ENCODE measurements at places on chromosomes 7 and 10.

DNA sequence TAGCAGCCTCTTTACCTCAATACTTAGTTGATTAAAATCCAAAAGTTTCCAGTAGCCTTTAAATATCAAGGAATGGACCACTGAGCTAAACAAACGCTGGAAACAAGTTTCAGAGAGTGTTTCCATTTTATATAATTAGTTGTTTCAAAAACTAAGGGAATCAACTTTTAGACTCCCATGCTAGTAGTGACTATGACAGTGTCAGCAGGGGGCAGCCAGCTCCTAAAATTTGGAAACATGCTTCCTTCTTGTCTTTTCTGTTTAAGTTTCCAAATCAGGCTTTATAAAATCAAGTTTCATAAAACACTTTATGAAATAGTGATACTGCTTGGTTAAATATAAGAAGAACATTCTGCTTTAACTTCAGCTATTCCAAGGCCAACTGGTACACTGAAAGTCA is 138.2 kb upstream of the TMEM229A start:
- no peak for DNase-seq

DNA sequence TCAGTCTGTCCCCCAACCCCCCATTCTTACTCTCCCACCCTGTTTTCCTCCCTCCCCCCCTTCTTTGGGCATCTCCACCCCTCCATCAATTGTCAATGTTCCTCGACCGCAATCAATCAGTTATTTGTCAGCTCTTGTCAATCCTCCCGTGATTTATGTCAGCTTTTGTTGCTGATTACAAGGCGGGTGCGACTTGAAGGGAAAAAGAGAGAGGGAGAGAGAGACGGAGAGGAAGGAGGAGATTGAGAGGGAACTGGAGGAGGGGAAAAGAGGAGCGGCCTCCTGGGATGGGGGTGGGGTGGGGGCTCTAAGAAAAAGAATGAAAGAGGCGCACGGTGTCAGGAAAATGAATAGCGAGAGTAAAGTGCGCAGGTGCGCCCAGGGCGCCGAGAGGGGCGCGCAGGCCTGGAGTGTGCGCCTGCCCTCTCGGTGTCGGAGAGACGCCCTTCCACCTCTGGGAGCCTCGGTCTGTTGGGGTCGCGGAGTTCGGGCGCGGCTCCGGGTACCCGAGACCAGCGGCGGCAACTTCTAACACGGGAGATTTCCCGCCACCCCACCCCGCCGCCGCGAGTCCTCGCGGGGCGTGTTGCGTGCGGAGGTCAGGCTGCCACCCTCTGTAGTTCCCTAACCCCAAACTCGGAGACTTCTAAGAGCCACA is 1.1 kb upstream of the ZNF503 start:
- no peak for DNase-seq

DNA sequence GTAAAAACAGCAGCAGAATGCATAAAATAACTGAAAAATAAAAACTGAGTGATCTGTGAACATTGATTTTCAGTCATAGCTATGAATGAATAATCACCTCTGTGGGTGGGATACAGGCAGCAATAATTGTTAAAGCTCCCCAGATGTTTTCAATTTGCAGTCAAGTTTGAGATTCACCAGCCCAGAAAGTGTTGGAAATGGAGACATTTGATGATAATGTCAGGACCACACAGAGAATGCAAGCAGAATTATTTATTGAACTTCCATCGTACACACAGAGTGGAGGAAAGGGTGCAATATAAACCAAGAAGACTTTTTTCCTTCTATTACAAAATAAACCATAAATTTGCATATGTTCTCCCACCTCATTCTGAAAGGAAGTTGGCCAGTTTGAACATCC is 601.7 kb downstream of the ANKRD7 start:
- no peak for DNase-seq

GRCh38 chr7:102152672-102153598 is 133.7 kb upstream of the SH2B2 start:
- DNase-seq = no peak

DNA sequence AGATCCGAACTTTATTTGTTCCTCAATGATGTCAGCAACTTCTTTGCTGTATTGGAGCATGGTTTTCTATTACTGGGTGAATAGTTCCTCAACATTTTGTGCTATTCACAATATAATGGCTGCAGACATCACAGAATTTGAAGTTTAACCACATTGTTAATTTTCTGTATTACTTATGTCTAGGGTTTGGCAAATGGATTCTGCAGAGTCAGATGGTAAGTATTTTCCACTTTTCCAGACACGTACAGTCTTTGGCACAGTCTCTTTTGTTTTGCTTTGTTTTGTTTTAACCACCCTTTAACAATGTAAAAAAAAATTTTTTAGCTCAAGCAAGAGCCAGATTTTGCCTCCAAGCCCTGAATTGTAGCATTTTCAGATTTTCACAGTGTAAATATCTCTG is 36.8 kb upstream of the FOXK1 start:
- DNase-seq = no peak

- no peak for DNase-seq
Measured at GRCh38 chr10:59907537-59907917, 1.2 kb upstream of the CCDC6 start.

DNA sequence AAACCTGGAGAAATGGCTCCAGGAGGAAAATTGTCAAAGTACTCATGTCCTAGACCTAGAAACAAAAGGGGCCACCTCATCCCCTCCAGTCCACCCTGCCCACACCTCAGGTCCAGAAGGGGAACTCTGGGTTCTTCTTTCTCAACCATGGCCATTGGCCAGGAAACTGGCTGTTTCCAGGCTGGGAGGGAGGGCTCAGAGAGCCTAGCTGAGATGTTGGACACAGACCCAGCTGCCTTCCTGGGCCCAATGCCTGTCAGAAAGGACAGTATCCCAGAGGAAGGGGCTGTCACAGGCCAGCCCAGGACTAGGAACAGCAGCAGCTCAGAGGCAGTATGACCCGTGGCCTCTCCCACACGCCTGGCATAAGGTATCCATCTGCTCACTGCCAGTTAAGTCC is 9.6 kb downstream of the GRID1 start:
- no peak for DNase-seq

DNA sequence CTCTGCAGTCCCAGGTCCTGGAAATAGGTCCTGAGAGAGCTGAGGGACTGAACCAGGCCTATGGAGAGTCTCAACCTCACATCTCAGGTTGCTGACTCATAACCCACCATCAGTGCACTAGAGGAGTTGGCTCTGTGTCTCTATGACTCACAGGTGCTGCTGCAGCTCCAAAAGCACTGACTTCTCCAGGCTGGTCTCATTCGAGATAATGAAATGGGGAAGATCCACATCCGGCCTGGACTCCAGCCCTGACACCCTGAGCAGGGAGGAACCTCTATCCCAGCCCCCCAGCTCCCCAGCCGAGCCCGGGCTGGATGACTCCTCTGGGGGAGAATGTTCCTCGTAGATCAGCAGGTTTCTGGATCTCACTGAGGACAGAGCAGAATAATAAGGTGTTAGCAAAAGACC is 35.5 kb upstream of the DGKI start:
- DNase-seq = no peak

DNA sequence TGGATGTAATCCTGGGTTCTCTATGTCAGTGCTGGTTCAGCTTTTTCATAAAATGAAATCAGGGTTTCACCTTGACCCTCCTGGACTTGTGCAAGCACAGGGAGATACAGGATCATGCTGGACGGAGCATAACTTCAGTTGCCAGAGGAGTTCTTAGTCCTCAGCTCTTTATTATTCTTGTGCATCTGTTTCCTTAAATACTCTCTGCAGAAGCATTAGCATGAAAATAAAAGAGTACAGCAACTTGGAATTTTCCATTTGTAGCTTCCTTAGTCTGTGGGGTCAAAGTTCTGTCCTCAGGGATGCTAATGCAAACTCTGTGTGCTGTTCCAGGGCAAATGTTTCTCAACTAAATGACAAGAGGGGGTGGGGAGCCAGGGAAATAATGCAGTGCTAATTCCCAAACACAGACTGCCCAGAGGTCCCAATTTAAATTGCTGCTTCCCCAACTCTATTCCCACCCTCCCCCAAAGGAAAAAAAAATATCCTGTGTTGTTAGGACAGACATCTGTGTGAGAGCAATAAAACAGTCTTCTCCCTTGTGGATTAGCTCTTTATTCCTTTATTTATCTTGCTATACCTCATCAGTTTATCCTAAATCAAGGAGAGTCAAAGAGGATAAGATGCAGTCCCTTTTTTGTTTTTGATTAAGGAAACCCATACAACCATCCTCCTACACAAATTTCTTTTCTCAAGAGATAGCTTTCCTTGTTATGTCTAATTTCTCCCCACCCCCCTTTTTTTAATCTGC is 905.0 kb downstream of the LRMDA start:
- DNase-seq = no peak

DNA sequence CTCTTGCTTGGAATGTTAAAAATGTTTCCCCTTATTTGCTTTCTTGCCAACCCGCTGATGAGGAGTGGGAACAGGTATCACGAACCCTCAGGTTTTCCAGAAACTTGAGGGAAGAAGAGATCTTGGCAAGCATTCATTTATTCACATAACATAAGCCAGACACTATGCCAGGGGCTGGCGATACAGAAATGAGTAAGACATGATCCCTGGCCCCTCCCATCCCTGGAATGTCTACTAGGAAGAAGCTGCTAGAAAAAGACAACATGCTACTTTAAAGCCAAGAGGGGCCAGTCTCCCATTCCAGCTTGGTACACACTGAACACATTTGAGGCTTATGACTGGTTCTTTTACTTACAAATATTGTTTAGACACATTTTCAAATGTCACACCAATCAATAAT is 26.4 kb downstream of the SLC35B4 start:
- DNase-seq = no peak

- no peak for DNase-seq
Measured at GRCh38 chr10:24000271-24000813, 208.6 kb upstream of the KIAA1217 start.

DNA sequence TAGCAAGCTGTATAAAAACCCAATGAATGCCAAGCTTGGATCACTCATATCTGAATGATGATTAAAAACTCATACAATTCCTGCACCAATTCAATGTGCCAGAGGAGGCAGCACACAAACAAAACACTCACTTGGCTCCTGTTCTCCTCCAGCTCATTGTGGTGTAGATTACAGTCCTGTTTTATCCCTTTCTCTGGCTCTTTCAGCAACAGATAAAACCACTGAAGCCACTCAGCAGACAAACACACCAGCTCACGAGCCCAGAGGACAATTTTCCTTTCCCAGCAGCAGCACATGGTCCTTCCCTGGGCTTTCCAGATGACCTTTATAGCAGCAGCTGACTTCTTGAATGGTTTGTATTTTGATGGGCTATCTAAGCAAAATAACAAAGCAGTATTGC is 107.3 kb upstream of the STARD3NL start:
- no peak for DNase-seq

DNA sequence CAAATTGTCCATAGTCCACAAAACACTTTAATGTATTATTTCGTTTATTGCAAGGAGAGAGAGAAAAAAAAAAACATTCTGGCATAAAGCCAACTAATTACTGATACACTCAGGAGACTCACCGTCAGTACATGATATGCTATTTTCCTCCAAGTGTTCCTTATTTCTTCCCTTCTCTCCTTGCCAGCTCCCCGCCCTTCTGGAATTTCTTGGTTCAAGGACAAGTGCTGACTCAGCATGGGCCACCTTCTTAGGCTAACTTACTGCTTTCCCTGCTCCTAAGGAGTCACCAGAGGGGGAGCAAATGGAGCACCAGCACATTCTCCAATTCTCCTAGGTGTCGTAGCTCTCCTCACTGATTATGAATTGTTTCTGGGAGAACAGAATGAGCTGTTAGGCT is 133.8 kb upstream of the HDAC9 start:
- no peak for DNase-seq

DNA sequence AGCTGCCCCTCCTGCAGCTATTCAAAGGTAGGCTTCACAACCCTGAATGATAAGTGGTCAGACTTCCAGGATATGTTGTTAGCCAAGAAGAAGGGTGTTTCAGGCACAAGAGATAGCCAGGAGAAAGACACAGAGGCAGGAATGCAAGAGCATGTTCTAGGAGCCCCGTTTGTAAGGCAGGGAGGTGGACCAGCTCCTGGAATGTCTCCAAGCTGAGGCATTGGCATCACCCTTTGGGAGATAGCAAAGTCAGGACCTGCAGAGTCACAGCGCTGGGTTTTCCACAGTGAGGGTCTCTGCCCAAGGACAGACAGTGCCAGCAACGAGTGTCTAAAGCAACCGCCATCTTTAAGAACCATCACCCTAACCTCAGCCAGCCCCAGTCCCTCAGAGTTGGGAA is 484.5 kb upstream of the ZMIZ1 start:
- no peak for DNase-seq

DNA sequence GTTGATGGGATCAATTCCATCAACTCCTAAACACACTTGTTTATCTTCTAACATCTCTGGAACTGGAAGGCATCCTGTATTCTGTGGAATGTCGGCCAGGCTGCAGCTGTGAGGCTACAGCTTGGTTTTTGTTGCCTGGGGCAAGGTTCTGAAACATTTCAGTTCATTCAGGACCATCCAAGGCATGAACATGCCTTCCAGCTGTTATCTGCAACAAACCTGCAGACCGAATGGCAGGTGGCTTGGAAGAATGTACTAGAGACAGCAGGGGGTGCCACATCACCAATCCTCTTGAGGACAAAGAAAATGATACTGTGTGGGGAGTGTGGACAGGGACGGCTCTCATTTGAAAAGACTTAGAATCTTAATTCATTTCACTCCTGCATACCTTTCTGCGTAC is 12.4 kb downstream of the PAPOLB start:
- no peak for DNase-seq

DNA sequence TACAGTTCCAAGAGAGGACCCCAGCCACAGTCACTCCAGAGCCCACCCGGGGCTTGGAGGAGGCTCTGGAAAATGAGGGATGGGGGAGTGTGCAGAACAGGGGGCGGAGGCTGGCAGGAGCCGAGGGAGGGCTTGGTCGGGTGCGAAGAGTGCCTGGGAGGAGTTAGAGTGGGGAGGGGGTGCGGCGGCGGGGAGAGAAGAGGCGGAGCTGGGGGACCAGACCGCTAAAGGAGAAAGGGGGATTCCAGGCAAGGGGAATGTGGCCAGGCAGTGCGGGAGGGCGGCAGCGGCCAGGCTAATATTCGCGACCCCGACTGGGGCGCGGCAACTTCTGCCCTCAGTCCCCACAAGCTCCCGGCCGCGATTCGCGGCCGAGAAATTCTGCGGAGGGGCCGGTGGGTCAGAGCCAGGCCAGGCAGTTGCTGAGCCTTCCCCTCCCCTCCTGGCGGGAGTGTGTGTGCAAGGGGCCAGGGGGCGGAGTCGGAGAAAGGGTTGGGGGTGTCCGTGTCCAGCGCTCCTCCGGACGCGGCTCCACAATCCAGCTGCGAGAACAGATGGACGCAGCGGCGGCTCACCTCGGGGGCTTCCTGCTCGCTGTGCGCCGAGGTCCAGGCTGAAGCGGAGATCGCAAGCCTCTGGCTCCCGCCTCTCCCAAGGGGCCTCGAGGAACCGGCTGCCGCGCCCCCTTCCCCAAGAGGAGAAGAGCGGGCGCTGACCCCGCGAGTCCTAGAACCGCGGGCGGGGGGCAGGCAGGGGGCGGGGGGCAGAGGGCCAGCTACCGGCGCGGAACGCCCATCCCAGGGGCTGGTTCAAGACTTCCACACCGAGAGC is 612 bp upstream of the SLC18A3 start:
- DNase-seq = no peak

DNA sequence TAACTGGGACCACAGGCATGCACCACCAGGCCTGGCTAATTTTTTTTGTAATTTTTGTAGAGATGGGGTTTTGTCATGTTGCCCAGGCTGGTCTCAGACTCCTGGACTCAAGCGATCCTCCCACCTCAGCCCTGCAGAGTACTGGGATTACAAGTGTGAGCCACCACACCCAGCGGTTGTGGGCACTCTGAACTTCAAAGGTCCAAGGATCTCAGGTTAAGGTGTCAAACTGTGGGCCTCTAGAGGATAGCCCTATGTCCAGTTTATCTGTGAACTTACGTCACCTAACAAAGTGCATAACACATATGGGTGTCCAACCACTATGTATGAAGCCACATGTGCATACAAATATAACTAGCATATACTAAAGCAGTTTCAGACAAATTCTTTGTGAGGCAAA is 3.2 kb upstream of the IL2RA start:
- no peak for DNase-seq

Data from CD4-positive, alpha-beta T cell treated with Interleukin-2 at 100 ng/mL for 4 hours (primary cell).